ENCODE measurements at places on chromosomes 2 and 18.

- no peak for DNase-seq
These were observed 74.3 kb upstream of the CYRIA start for GRCh38 chr2:16739778-16740581.

DNA sequence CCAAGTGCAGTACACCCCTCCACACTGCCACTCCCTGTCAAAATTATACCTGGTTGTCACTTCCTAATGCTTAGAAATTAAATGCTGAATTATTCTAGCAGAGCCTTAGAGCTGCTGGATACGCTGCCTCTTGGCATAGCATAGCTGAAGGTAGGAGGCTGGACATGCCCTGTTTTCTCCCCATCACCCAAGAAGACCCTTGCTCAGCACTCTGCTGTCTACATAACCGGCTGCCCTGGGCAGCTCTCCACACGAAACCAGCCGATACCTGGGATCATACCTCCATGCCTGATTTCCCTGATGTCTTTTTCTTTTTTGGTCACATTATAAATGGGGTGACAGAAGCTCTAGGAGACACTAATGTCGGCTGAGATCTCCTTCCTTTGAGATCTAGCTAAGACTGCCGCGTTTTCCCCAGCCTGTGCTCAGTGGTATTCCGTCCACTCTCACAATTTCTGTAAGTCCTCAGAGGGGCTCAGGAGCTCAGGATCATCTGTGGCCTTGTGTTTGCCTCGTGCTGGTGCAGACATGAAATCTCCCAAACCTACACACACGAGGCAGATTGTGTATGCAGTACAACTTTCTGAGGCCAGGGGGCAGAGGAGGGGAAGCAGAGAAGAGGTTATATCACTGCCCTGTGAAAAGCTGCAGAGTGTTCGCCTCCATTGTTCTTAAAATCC is 13.5 kb upstream of the ZAP70 start:
- DNase-seq: peak; percentile 82

- no peak for DNase-seq
These were observed 208.1 kb upstream of the HAAO start for GRCh38 chr2:43000242-43001054.

DNA sequence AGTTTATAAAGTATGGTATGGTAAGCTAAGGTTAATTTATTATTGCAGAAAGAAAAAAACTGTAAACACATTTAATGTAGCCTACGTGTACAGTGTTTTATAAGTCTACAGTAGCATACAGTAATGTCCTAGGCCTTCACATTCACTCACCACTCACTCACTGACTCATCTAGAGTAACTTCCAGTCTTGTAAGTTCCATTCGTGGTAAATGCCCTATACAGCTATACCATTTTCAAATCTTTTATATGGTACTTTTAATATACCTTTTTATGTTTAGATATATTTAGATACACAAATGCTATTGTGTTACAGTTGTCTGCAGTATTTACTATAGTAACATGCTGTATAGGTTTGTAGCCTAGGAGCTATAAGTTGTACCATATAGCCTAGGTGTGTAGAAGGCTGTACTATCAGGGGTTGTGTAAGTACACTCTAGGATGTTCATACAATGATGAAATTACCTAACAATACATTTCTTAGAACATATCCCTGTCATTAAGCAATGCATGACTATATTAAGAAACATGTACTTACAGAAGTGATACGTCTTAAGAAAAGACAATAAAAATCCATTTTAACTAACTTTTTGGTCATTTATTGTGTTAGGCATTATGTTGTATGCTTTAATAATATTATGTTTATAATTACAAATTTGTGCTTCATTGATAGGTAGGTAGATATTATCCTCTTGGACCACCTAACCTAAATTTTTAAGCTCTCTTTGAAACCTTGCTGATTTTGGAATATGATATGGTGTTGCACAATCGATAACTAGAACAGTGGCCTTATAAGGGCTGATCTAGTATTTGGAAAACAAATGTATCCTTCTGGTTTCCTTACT is 51.9 kb downstream of the VRK2 start:
- no peak for DNase-seq

DNA sequence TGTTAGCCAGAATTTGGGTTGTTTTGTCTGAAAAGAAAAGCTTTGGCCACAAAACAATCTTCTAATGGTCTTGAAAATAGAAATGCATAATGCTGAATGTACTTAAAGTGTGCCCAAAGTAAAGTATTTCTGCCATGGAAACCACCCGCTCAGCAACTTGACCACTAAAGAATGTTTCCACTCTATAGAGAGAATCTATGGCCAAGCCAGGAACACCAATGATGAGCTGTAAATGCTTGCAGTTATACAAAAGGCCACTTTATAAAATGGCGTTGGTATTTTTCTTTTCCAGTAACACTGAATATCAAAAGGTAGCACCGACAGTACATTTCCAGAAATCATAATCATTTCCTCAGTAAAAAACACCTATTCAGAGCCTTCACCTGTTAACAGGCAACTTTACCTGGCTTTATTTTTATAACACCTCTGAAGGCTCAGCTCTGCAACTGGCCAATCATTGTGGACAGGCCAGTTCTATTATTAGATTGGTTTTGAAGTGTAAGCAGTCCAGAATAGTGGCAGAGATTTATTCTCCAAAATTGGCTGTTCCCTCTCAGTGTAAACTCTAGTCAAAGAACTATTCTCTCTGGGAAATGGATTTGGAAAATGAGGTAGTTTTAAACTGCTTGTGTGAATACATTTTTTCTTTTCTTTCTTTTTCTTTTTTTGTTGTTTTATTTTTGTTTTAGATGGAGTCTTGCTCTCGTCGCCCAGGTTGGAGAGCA is 36.1 kb downstream of the SLC40A1 start:
- no peak for DNase-seq

DNA sequence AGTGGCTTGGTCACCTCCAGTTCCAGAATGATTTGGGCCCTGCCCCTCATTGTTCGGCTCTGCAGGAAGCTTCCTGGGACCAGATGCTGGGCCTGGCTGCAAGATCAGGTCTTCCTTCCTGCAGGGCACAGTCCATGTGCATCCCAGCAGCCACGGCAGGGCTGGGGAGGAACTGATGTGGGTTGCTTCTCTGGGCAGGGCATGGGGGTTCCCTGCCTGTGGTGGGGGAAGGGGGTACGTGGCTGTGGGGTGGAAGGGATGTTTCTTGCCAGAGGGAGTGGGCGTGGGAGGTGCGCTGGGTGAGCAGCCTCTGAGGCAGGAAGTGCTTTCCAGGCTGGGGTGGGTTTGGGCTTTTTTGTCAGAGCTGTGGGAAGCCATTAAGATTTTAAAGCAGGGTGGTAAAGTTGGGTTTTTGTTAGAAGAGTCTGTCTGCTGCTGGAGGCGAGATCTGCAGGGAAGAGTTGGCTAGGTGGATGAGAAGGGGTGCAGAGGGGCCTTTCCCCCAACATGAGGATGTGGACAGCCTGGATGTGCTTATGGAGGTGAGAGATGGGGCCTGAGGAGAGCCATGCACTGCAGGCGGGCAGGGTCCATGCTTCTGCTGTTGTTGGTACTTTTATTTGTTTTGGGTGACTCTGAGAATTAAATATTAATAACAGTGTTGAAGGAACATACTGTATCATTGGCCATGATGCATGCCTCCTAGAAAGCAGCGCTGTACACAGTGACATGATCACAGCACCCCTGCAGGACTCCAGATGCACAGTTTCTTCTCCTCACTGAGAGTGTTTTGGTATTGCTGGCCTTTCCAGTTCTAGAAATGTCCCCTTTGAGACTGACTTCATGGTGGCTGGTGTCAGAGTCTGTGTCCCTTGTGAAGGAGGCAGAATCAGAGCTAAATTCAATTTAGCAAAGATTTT is 45.3 kb downstream of the DGKD start:
- DNase-seq: peak; percentile 68

- DNase-seq: no peak
These were observed 40.8 kb upstream of the MAPRE2 start for GRCh38 chr18:35000457-35000856.

GRCh38 chr2:105112345-105112744 is 74.5 kb downstream of the MRPS9 start:
- no peak for DNase-seq

GRCh38 chr2:6073191-6074088 is 381.3 kb downstream of the SOX11 start:
- no peak for DNase-seq

- DNase-seq: no peak
These were observed 948.3 kb downstream of the CNTNAP5 start for GRCh38 chr2:124973396-124973795.

All from activated naive CD4-positive, alpha-beta T cell treated with anti-CD3 and anti-CD28 coated beads, Interleukin-2, amount 10 ng/mL, durations not matched to agents 7 days and 5 days (primary cell).